Muscle of arm (tissue), 14 donors: ENCODE measurements at places on chromosomes 6 and 20. TPM values are rescaled to one million over a fixed set of nuclear protein-coding genes. Genes with fewer than 3 reads are reported as not detected.

ZNF831 gene
- 0.24 TPM for polyA plus RNA-seq

CST2 gene
- not detected for polyA plus RNA-seq

ZC3H12D gene
- polyA plus RNA-seq, result not detected

ELOVL2 gene
- 1.7 TPM for polyA plus RNA-seq

ABHD16B gene
- polyA plus RNA-seq, result not detected

HS3ST5 gene
- not detected for polyA plus RNA-seq

CFAP206 gene
- 0.09 TPM for polyA plus RNA-seq

TMEM244 gene
- not detected for polyA plus RNA-seq
